Activated CD4-positive, CD25-positive, alpha-beta regulatory T cell treated with anti-CD3 and anti-CD28 coated beads, Interleukin-2, amount 50 U/mL, for 16 hours (primary cell): ENCODE measurements at places on chromosomes 1 and 21.
A peak's percentile ranks its signal among the peaks of the same experiment; 100 is the strongest.

GRCh38 chr1:44832056-44832705 lies 10.9 kb downstream of the PTCH2 start:
- no peak for DNase-seq

DNA sequence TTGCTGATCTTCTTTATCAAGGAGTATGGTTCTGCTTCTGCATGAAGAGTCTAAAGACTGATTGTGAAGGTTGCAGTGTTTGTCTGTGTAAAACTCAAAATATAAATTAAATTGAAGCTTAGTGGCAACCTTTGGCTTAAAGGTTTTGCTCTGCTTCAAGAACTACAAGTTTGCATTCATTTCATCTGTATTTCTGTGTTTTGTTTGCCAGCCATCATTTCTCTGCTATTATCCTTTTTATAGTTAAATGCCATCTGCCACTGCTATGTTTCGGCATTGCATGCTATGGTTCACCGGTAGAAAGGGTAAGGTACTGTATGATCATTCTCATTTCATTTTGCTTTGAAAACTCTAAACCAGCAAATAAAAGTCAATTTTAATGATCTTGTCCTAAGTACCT lies 52.9 kb downstream of the OSBPL9 start:
- DNase-seq, result no peak

DNA sequence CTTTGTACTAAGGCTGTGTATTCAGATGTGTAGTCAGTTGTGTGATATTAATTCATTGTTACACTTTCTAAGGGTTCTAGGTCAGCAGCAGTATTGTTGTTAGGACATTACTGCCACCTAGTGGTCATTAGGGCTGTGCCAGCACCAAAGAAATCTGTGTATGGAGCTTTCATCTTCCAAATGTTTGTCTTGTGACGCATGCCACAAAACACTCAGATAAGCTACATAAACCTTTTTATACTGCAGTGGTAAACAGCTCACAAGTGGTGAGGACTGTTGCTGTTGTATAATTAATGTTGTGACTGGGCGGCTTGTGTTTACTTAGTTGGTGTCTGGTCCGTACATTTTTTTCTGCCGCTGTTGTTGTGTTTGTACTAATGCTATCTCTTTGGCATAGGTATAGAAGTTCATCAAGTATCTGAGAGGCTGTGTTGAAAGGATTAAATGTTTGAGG lies 51.7 kb downstream of the S1PR1 start:
- peak; percentile 41 for DNase-seq

GRCh38 chr1:68811806-68812205 lies 314.9 kb upstream of the DEPDC1 start:
- no peak for DNase-seq

DNA sequence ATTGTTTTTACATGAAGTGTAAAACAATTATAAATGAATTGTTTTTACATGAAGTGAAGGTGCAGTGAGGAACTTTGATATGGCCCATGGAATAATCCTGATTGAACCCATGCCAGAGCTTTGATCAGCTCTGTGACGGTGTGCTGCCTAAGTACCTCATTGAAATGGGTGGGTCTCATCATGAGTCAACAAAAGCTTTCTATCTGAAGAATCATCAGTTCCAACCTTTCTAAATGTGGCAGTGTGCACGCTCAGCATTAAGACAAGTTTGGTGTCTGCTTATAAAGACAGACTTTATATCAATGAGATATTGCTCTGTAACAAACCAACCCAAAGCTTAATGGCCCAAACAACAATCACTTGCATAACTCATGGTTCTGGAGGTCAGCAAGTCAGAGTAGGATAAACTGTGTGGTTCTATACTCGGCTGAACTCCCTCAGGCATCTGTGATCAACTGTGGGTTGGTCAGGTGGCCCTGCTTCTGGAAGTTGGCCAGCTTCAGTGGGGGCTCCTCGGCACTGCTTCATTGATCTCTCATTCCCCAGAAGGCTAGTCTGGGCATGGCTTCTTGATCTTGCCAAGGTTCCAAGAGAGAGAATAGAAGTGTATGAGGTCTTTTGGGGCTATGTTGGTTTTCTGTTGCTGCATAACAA lies 258.0 kb downstream of the LTN1 start:
- no peak for DNase-seq

DNA sequence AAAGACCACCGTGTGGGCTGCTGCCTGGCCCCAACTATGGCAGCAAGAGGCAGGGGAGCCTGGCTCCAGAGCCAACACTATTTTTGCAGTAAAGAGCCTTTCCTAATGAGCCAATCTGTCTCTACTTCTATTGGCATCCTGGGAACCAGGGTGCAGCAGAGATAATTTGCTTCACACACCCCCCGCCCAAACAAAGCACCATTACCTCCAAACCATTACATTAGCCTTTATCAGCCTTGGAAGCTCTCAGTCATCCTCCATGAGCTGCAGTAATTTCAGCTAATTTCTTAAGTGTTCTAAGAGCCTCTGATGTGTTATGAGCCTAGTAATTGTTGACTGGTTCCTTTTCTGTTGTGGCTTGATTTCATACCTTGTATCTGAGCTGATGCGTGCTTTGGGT lies 21.6 kb downstream of the ARMH1 start:
- no peak for DNase-seq

GRCh38 chr1:180815188-180815587 lies 97.5 kb upstream of the KIAA1614 start:
- DNase-seq, result no peak

- no peak for DNase-seq
Measured at GRCh38 chr1:231420299-231420958, 1.7 kb downstream of the EGLN1 start.

GRCh38 chr1:2414297-2414958 lies 2.1 kb upstream of the PEX10 start:
- DNase-seq, result peak; percentile 54

DNA sequence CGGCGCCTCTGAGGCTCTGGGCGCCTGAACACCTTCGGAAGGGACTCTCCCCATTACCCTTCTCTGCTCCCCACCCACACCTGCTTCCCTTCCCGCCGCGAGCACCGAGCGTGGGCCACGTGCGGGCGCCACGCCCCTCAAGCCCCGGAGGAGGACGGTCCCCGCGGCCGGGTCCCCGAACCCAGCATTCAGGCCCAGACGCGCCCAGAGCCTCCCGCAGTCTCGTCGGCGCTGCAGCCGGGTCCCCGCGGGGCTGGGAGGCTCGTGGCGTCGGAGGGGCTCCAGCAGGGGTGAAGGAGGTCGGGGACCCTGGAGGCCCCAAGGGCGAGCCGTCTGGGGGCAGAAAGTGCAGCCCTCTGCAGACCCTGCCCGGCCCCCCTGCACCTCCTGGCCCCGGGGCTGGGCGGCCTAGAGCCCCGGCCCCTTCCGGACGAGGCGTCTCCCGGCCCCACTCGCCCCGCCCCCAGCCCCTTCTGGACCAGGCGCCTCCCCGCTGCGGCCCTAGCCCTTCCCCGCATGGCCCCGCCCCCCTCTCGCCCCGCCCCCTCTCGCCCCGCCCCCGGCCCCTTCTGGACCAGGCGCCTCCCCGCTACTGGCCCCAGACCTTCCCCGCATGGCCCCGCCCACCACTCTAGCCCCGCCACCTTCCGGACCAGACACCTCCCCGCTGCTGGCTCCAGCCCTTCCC lies 378 bp upstream of the SMIM1 start:
- DNase-seq, result peak; percentile 70

DNA sequence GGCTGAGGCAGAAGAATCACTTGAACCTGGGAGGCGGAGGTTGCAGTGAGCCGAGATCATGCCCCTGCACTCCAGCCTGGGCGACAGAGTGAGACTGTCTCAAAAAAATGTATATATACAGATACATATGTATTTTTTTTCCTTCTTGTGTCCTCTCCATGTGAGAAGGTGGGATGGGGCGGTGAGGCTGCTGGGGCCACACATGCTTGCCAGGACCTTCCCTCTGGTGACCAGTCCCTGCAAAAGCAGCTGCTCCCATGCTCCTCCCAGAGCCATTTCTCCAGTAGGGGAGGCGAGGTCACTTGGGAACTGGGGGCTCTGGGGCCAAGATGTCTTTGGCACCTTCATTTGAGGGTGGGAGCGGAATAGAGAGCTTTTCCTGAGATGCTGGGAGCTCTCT lies 74.9 kb downstream of the PIK3CD start:
- no peak for DNase-seq

DNA sequence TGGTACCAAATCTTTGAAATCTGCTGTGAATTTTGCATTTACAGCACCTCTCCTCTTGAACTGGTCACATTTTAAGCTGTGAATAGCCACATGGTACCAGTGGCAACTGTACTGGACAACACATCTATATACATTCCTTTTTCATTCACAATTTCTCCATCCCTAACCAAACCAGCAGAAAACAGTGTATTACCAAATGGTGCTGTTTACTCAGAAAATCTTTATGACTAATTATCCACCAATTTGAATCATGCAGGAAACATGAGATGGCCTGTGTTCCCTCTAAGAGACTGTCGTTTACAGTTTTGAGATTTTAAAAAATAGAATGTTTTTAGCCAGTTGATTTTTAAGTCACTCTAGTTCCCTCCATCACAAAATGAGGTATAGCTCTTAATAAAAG lies 17.6 kb upstream of the CCT8 start:
- no peak for DNase-seq

- no peak for DNase-seq
Measured at GRCh38 chr1:80801695-80802094, 999.0 kb upstream of the ADGRL2 start.

DNA sequence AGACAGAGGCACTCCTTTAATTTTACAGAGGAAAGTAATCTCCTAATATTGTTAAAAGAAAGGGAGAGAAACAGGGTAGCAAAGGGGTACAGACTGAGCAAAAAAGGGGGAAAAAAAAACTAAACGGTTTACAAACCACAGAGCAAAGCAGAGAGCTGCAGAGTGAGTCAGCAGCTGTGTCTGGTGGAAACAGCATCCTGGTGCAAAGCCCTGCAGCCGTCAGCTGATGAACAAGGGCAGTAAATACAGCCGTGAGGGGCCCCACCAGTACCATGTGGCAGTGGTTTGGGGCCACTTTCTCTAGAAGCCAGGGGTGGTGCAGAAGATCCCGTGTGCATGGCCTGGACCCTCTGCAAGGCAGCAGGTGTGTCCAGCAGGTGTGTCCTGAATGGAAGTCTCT lies 111.3 kb downstream of the ERG start:
- no peak for DNase-seq

DNA sequence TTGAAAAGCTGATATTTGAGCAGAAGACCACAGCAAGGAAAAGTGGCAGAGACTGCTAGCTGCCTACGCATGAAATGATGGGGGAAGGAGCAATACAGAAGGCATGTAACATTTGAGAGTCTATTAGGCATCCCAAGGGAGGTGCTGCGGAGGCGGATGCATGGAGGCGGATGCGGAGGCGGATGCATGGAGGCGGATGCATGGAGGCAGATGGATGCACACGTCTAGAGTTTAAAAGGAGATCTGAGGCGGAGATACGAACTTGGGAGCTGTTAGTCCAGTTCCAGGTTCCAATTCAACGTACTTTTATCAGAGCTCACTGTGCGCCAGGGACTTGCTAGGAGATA lies 744 bp upstream of the DDX20 start:
- no peak for DNase-seq

- DNase-seq, result no peak
Measured at GRCh38 chr1:63908016-63908415, 134.2 kb downstream of the ROR1 start.
